ENCODE measurements at places on chromosomes 13 and 19.
A peak's percentile ranks its signal among the peaks of the same experiment; 100 is the strongest.

DNA sequence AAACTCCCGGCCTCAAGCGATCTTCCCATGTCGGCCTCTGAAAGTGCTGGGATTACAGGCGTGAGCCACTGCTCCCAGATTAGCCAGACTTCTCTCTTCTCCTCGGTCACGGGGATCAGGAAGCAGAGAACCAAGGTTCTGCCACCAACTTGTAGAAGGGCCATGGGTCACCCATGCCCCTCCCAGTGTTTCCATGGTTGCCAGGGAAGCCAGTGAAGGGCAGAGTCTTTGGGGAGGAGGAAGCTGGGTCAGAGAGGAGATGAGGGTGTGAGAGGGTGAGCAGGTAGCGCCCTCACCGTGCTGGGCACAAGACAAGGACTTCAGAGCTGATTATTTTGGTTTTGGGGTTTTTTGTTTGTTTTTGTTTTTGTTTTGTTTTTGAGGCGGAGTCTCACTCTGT, 77.1 kb downstream of the GNG7 start:
- peak; percentile 78 for DNase-seq

GRCh38 chr13:44104969-44105368, 225.3 kb downstream of the LACC1 start:
- DNase-seq = no peak

- no peak for DNase-seq
Observed at GRCh38 chr19:15107061-15108010, at the start of gene SYDE1. Gene SYDE1, plus strand, starts transcription at chr19:15107401. Its CDS starts 33 bp downstream, at chr19:15107434.

DNA sequence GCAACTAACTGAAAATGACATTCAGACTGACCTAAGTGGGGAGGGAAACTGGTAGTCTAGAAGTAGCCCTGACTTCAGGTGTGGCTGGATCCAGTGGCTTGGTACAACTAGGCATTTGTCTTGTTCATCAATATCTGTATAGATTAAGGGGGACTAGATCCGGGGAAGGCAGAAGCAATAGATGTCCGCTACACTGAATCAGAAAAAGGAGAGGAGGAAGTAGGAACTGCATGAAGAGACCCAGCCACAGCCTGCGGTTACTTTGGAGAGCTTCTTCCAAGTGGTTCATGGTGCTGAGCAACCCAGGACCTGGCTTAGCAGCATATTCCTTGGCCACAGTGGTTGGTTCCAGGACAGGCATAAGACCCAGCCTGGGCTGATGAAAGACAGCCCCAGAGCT, 9.9 kb upstream of the PRODH2 start:
- DNase-seq = no peak

DNA sequence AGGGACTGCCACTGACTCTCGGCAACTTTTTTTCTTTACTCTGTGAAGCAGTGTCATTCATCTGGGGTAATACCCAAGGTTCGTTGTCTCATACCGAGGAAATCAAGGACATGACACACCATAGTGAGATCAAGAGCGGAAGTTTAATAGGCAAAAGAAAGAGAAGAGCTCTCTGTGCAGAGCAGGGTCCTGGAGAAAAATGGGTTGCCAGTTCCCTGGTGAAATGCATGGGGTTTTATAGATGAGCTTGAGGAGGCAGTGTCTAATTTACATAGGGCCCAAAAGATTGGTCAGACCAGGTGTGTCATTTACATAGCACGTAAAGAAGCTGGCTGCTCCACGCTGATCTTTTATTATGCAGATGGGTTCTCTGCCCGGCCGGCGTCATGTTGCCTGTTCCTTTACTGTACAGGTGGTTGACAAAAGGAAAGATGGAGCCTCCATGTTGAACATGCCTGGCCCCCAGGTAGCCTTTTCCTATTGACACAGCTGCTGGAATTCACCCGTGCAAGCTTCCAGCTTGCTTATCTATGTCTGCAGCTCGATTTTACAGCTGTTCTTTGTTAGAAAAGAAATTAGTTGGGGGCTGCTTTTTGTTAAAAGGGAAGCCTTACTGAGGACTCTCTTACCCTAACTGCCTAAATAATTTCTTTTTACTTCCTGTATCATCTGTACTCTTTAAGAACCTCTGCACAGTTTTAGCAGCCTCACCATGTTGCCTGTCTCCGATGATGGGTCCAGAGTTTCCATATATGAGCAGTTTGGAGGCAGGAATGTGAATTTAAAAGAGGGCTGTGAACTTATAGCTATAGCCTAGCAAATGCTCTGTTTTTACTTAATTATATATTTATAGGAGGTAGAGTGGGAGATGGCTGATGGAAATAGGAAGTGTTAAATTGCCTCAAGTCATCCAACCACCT, 98.0 kb upstream of the DIAPH3 start:
- no peak for DNase-seq

GRCh38 chr13:48994706-48995105, 19.0 kb downstream of the FNDC3A start:
- DNase-seq = no peak

DNA sequence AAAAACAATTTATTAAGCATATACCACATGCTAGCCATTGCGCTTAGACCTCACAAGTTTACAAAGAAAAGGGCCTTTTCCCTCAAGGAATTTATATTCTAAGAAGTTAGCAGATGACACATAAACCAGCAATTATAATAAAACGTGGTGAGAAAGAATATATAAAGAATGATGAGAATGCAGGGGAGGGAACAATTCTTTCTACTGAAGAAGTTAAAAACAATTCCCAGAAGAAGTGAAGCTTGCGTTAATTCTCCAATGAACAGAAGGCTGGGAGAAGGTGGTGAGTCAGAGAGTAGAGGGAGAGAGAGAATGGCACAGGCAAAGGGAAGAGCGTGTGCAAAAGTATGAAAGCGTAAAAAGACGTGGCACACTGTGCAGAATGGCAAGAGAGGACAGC, 69.5 kb upstream of the ZDHHC20 start:
- DNase-seq = no peak

DNA sequence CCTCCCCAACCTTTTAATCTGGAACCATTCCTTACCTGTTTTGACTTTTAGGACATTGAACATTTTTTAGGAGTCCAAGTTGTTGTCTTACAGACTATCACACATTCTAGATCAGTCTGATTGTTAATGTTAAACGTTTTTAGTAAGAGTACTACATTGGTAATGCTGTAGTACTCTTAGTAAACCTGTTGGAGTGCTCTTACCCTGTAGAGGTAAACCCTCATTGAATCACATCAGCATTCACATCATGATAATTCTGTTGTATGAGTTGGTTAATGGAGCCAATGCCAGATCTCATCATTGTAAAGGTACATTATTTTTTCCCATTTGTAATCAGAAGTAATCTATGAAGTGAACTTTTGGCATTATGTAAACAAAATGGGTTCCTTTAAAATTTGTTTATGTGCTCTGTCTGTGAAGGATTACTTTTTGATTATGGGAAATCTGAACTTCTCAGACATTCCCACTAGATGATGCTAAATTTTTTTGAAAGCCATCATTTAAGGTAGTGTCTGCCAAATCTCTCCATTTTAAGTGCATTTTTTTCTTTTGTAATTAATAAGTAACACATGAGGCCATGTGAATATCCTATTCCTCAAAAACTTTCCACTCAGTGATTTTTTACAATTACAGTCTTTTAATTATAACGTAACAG, 55.2 kb downstream of the VWA8 start:
- no peak for DNase-seq

GRCh38 chr13:26475176-26476110, 82.0 kb upstream of the WASF3 start:
- DNase-seq = no peak

- peak; percentile 69 for DNase-seq
Observed at GRCh38 chr13:28564030-28564429, 69.1 kb upstream of the FLT1 start.

DNA sequence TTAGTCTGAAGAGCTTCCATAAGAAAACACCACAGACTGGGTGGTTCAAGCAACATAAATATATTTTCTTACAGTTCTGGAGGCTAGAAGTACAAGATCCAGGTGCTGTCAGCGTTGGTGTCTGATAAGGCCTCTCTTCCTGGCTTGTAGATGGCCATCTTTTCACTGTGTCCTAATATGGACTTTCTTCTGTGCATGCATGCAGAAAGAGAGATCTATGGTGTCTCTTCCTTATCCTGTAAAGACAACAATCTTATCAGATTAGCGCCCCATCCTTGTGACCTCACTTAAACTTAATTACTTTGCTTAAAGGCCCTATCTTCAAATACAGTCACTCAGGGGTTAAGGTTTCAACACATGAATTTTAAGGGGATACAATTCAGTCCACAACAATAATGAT, 14.1 kb upstream of the NDFIP2 start:
- no peak for DNase-seq

GRCh38 chr19:13965926-13966683, 13.8 kb downstream of the DCAF15 start:
- no peak for DNase-seq

DNA sequence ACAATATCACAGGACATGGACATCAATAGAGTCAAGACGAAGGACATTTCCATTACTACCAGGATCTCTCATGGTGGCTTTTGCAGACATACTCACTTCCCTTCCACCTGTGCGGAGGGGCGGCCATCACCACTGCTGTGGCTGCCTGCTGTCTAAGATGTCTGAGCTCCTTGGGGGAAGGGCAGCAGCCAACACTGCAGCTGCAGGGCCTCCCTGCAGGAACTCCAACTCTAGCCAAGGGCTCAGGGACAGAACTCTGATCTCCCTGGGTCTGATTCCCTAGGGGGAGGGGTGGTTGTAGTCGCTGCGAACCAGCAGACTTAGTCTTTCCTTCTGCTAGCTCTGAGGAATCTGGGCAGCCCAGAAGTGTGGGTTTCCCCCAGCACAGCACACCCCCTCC, 78.9 kb upstream of the ANKRD10 start:
- DNase-seq = no peak

DNA sequence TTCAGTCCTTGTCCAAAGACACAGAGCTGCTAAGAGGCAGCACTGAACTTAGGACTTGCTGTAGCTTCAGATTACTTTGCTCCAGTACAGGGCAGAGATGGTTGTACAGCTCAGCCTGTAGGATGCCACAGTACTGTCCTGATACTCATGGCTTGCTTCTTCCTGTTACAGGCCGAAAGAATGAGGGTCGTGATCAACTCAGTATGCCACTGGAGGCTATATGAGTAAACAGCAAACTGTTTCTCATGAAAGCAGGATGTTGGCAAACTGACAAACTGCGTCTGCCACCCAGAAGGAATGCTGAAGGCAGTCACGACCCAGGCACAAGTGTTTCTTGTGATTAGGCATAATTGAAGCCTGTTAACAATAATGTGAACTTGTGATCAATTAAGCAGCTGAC, 2.8 kb downstream of the ZNF749 start:
- DNase-seq = no peak

DNA sequence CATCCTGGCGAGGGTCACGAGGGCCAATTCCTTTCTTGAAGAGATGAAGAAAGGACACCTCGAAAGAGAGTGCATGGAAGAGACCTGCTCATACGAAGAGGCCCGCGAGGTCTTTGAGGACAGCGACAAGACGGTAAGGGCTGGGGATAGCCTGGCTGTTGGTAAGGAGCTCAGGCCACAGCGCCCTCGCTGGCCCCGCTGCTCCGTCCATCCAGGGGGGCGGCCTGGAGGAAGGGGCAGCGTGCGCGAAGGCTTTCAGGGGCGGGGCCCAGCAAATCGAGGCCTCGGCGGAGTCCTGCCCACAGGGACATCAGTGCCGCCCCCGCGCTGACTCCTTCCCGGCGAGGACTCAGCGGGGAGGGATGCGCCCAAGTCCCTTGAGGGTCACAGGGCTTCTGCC, 6.9 kb downstream of the F10 start:
- DNase-seq = no peak

GRCh38 chr19:14066134-14066533, 4.3 kb upstream of the PALM3 start:
- no peak for DNase-seq

GRCh38 chr13:37795326-37795725, 74.2 kb downstream of the TRPC4 start:
- no peak for DNase-seq

GRCh38 chr19:41821003-41821735, 23.3 kb downstream of the LYPD4 start:
- DNase-seq = no peak

- DNase-seq = no peak
Observed at GRCh38 chr19:5398693-5399057, 56.5 kb upstream of the ZNRF4 start.

GRCh38 chr19:30692879-30693503, 320.8 kb downstream of the ZNF536 start:
- DNase-seq = no peak

DNA sequence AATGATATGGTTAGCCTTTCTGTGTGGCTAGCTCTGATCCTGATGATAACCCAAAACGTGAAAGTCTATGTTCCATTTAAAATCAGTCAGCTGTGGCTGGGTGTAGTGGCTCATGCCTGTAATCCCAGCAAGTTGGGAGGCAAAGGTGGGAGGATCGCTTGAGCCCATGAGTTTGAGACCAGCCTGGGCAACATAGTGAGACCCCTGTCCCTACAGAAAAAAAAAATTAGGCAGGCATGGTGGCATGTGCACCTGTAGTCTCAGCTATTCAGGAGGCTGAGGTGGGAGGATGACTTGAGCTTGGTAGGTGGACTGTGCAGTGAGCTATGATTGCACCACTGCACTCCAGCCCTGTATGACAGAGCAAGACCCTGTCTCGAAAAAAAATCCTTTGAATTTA, 1.1 kb upstream of the EID2B start:
- no peak for DNase-seq

DNA sequence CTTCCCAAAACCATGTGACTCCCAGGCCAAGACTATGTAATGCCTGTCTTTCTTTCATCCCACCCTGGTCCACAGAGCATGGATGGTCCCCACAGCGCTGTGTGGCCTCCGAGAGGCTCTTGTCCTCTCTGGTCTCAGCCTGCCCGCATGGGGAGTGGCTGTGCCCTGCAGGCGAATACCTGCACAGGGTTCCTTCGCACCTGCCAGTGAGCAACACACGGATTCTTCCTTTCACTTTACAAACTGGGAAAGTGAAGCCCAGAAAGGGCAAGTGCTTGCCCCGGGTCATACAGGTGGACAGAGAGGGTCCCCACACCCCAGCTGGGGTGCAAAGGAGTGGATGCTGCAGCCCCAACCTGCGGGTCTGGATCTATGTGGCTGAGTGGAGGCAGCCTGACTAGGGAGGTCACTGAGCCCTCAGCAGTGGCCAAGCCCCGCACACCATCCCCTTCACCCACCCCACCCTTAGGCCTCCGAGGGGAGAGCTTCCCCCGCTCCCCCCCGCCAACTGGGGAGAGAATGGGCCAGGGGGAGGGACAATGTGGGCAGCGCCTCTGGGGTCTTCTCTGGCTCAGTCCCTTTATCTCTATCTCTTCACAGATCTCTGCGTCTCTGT, 747 bp upstream of the MARK4 start:
- no peak for DNase-seq

Data from mucosa of descending colon (tissue), 3 donors.